Activated CD4-positive, alpha-beta T cell treated with anti-CD3 and anti-CD28 coated beads, Interleukin-2, Interleukin-6, amounts not matched to agents 100 ng/mL and 50 ng/mL, durations not matched to agents 16 hours and 8 hours (primary cell): ENCODE measurements at places on chromosomes 5 and 9.
A peak's percentile ranks its signal among the peaks of the same experiment; 100 is the strongest.

DNA sequence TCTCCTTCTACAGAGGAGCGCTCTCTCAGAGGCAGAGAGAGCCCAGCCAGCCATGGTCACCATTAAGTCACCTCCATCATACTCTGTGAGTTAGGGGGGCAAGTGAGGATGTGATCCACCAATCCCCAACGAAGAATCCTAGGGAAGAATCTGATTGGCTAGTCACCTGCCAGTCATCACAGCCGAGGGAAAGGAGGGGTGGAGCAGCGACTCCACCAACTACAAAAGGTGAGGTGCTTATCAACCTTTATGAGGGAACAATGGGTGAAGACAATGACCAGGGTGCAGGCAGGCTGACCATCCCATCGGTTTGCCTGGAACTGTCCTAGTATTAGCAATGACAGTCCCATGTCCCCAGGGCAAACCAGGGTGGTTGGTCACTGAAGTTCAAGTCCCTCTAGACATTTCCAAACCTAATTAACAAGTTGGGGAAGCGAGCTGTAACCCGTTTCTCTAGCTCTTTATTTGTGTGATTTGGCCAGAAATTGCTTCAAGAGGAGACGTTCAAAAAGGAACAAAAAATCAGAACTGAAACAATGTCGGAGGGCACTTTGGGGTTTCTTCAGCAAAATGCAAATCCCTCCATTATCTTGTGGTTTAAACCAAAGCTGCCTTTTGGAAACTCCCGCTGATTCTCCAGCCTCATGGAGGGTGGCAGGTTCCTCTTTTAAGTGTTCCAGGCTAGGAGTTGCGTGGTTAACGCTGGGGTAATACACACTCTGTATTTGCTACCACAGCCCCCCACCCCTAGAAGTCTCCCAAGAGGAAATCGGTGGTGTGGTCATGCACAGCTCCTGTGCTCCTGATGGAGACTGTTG is 18.8 kb upstream of the FCN1 start:
- DNase-seq, result no peak

DNA sequence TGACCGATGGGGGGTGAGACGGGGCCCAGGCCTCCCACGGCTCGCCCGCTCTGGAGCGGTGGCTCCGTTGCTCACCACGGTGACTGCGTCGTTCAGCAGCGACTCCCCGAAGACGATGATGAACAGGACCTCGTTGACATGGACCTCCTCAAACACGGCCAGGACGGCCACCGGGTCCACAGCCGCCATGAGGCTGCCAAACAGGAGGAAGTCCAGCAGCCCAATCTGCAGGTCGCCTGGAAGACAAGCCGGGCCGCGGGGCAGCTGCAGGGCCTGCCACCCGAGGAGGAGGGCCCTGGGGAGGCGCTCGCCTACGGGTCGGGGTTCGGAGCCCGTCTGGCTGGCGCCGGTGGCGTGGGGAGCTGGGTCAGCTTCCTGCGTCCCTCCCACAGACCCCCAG is 36.0 kb downstream of the SLC9A3 start:
- DNase-seq, result no peak

DNA sequence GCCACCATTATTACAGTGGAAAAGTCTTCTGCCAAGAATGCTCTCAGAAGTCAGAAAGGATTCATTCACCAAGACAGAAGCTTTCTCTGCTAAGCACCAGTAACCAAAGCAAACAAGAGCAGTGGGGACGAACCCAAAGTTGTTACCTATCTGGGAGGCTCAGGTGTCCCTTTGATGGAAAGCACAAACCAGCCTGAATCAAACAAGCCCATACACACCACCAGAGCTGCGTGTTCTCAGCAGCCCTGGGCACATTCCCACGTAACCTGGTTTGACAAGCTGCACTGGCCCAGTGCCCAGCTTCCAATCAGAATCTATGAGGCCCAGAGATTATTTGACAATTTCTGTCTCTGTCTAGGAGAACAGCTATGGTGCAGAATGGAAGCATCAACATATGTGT is 252.6 kb downstream of the ACTL7B start:
- DNase-seq, result no peak

- no peak for DNase-seq
Observed at GRCh38 chr5:137287569-137287968, 211.6 kb downstream of the SPOCK1 start.

DNA sequence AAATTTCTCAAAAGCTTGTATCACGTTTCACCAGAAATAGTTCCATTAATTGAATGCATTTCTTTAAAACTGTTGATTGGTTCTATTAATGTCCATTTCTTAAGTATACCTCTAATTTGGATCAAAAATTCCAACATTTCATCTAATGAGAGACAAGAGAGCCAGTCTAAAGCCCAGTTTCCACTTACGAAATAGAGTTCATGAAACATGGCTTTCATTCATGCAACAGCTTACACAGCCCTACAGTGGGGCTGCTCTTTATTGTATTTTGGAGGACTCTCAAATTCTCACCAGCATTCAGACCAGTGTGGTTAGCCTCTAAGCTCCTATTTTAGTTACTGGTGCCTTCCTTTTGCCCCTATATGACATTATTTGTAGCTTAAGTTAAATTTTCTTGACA is 566.9 kb upstream of the RGMB start:
- DNase-seq, result no peak

DNA sequence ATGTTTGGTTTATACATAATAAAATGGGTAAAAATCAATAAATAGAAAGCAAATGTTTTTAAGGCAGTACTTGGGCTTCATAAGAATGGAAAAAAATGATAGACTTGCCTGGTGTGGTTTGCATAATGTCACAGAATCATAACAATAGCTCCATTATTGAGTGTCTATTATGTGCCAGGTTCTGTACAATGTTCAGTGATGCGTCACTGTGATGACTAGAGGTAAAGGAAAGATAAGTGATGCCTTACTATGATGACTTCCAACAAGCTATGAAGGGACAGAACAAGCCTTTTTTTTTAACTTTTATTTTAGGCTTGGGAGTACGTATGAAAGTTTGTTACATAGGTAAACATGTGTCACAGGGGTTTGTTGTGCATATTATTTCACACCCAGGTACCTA is 128.8 kb downstream of the TMC1 start:
- no peak for DNase-seq

- peak; percentile 42 for DNase-seq
Observed at GRCh38 chr5:157820593-157821252, 38.2 kb downstream of the CLINT1 start.

DNA sequence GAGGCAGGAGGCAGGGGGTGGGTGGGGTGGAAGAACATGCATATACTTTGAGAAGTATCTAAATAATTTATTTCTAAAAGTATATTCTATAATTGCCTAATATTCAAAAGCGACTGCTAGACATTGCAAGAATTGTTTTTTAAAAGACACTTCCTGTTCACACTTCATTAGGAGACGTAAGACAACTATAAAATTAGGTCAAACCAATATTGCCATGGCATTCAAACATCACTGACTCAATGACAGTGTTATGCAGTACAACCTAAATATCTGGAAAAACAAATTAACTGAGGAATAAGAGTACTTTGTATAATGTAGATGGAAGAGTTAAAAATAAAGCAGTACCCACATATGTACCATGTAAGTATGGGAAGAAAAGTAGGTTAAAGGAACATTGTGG is 4.5 kb downstream of the CCNH start:
- DNase-seq, result no peak

DNA sequence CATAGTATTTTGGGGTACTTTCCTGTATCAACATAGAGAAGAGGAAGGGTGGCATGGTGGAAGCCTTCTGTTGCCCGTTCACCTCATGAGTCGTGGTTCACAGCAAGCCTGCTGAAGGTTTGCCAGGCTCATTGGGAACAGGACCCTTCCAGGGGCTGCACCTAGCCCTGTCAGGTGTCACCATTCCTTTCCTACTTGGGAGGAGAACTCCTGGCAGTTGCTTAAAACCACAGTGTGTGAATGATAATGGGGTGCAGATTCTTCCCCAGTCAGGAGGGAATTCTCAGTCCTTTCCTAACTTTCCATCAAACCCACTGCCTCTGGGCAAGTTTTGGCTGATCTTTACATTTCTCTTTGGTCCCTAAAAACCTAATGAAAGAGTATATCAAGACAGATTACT is 99.4 kb upstream of the CTNND2 start:
- DNase-seq, result no peak

DNA sequence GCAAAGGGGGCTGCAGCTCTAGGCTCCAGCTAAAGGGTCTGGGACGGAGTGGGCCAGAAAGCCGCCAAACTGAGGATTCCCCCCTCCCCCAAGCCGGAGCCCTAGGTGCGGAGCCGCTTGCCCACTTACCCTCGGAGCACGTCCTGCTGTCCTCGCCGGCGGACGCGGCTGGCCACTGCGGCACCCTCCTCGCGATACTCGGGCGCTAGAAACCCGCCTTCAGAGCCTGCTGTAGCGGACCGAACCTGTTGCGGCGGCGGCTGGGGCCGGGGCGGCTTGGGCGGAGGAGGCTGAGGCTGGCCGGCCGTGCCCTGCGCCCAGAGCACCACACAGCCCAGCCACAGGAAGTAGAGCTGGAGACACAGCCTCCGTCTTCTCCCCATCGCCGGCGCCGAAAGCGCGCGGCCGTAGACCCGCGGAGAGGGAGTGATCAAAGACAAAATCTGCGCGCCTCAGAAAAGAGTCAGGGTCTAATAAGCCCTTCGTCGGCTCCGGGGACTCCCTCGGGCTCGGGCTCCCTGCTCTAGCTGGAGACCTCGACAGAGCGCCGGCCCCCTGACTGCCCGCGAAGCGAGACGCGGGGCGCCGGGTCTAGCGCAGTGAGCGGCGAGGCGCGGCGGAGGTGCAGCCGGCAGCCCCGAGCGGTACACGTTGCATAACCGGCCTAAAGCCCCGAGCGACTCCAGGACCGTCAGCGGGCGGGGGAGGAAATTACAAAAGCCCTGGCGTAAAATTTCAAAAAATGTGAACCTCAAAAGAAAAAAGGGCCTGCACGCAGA is 635 bp downstream of the FBN2 start:
- DNase-seq, result no peak

GRCh38 chr5:148910686-148911361 is 84.4 kb downstream of the ADRB2 start:
- DNase-seq, result no peak

- DNase-seq, result no peak
Observed at GRCh38 chr5:81397176-81397575, 3.2 kb upstream of the ACOT12 start.

DNA sequence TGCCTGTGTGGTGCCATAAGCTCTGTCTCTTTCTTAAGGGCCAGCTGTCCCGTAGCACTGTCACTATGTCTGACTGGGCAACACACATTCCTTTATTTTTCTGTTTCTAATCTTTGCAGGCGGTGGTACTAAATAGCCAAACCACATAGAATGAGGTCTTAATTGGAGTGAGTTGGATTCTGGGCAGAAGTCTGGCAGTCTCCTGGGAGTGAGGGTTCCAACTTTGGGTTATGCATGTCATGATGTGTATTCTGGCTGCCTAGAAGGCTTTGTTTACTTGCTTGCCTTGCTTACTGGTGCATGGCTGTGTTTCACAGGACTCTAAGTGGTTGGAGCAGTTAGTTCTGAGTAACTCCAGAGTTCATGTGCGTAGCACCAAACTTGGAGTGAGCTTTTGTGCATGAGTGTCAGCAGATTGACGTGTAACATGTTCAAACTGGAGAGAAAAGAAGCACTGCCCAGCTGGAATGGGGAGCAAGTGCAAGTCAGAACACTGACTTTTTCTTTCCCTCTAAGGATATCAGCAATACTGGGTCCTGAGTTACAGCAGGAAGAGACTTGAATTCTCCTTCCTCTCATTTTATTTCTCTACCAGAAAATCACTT is 185.8 kb downstream of the PCSK1 start:
- DNase-seq, result no peak

DNA sequence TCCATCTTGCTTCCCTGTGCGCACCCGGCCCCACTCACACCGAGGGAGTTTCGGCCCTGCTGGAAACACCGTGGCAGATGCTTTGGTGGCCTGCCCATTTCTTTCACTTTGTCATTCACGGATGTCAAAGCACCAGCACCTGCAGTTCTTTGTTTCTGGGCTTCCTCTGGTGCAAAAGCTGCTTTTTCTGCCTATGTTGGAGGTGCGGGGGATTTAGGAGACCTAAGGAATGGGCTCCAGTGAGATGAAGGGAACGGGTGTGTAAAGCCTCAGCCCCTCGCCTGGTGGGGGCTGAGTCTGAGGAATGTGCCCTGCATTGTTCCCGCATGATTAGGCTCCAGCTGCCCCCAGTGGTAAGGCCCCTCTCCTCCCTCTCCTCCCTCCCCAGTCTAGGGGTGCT is 62.3 kb downstream of the THBS4 start:
- DNase-seq, result no peak

DNA sequence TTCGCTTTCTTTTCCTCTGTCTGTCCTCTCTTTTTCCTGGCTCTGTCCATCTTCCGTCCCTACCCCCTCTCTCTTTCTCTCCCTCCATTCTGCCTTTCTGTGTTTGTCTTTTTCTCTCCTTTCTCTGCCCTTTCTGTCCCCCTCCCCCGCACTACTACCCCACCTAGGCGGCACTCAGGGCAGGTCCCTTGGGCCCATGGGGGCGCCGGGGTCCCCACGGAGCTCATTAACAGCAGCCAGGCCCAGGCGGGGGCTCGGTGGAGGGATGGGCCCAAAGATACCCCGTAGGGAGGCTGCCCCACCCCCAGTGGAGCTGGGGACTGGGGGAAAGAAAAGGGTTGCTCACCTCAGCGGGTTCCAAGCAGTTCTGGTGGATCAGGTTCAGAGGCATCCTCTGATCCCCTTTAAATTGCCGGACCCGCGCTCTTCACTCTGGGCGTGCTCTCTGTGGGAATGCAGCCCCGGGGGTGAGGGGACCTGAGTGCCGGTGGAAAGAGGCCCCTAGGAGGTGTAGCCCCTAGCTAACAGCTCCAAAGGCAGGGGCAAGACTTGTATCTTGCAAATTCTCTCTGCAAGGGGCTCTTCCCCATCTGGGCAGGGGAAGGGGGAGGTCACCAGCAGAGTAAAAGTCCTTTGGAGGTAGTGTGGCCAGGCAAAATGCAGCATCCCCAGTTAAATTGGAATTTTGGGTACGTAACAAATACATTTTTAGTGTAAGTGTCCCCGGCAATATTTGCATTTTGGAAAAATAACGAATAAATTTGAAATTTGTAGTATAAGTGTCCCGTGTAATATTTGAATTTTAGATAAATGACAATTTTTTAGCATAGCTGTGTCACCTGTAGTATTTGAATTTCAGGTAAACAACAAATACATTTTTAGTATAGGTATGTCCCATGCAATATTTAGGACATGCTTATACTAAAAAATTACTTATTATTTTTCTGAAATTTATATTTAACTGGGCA is 7.4 kb downstream of the LHX2 start:
- no peak for DNase-seq

GRCh38 chr5:160685219-160685618 is 166.8 kb downstream of the ATP10B start:
- DNase-seq, result no peak

- no peak for DNase-seq
Observed at GRCh38 chr5:6739603-6740002, 26.4 kb downstream of the TENT4A start.

- no peak for DNase-seq
Observed at GRCh38 chr9:12884736-12885395, 110.0 kb downstream of the LURAP1L start.

GRCh38 chr9:20040991-20041696 is 252.3 kb upstream of the SLC24A2 start:
- no peak for DNase-seq

- no peak for DNase-seq
Observed at GRCh38 chr5:122102825-122103224, 24.8 kb upstream of the LOX start.
